ENCODE measurements at places on chromosomes 2 and 18.

DNA sequence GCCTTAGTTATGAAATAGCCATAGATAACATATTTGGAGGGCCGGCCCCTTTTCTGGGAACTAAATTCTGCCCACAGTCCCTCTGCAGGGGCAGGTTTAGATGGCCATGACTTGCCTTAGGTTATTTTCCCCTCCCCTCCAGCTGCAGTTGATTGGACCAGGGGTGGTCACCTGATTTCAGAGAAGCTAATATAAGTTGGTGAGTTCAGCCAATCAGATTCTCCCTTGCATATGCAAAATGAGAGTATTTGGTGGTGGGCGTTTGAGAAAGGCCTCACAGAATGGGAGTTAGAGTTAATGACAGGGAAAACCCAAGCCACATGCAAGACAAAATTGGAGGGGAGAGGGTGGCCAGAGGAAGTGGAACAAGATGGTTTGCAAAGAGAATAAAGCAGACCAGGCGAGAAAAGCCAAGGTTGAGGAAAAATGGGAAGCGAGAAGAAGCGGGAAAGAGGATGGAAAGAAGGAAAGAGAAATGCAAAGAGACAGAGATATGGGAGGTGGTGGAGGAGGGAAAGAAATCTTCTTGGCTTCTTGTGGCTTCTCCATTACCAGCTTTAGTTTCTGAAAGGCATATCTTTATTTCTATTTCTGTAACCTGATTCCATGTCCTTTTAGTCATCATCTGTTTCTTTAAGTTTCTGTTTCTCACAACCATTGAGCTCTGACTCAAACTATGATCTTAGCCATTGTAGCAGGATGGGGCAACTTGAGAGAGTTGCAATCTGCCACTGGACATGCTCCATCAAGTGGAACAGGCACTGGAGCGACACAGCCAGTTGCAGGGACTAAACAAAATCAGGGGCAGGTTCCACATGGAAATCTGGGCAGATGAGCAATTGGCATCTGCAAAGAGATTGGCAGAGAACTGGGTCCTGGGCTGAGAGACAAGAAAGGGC is 108.1 kb upstream of the SIX3 start:
- peak; percentile 17 for DNase-seq

- DNase-seq, result no peak
Measured at GRCh38 chr2:209872675-209873074, 101.0 kb downstream of the UNC80 start.

GRCh38 chr2:13015532-13016320 is 299.0 kb downstream of the TRIB2 start:
- DNase-seq, result no peak

- no peak for DNase-seq
Measured at GRCh38 chr2:61021228-61021660, 3.2 kb upstream of the PUS10 start.

- DNase-seq, result no peak
Measured at GRCh38 chr18:58753976-58754375, 82.7 kb downstream of the MALT1 start.

DNA sequence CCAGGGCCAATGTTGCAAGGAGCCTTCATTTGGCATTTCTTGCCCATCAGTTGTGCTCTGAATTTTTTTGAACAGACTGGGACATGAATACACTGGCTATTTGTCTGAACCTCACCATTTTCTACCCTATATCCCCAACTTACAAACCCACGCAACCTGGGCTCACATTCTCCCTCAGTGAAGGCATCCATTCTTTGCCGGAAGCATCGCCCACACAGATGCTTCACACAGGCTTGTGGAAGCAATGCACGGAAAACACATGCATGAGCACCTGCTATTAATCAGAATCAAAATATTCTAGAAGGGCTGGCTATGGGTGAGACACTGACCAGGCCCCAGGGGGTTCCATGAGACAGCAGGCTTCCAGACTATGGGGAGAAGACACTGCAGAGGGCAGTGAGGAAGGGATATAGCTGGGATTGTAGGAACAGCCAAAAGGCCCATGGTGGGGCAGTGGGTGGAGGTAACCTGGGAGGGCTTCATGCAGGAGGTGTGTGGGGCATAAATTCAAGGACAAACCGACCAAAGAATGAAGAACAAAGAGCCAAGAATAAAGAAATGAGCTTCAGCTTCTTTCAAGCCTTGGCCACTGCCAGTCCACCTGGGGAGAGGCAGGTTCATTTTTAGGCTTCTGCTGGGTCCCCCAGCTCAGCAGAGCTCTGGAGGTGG is 261.5 kb downstream of the CELF4 start:
- no peak for DNase-seq

DNA sequence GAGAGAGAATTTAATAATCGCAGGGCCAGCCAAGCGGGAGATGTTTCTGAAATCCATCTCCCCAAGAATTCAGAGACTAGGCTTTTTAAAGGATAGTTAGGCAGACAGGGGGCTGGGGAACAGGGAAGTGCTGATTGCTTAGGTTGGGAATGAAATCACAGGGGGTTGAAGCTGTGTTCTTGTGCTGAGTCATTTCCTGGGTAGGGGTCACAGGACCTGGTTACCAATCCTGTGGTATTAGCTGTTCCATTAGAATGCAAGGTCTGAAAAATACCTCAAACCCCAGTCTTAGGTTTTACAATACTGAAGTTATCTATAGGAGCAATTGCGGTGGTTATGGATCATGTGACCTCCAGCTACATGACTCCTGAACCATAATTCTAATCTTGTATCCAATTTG is 4.6 kb downstream of the SP140 start:
- DNase-seq, result no peak

- DNase-seq, result no peak
Measured at GRCh38 chr2:8427211-8427610, 254.6 kb upstream of the ID2 start.

DNA sequence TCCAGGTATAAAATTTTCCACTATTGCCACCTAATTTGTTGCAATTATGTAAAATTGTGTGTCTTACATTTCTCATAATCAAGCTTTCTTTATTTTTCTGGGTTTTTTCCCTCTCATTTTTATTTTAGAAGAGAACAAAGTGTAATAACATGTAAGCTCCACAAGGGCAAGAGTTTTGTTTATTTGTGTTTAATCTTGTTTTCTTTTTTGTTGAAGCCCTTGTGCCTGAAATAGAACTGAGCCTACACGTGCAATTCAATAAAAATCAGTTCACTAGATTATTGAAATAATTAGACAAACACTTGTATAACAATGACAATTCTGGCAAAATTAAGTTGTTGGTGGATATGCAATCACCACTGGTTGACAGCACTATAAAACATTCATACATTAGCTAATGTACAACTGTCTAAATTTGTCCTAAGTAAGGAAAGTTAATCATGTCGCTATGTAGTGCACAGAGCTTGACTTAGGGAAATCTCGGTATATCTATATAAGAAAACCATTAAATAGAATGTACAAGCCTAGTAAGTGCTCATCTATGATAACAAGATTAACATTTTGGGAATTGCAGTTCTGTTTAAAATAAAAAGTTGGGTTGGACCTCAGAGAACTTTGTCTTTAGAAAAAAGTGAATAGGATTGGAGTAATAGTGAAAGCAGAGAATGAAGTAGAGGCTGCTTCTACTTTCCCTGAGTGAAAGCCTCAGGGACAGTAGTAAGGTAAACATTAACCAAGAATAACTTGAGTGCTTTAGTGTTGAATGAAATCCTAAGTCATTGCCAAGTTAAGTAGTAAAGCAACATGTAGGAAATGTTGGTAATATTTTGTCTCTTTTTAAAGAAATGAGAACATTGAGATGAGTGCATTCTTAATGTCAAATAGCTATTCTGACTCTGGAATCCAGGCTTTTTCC is 37.4 kb upstream of the NOL4 start:
- DNase-seq, result no peak

DNA sequence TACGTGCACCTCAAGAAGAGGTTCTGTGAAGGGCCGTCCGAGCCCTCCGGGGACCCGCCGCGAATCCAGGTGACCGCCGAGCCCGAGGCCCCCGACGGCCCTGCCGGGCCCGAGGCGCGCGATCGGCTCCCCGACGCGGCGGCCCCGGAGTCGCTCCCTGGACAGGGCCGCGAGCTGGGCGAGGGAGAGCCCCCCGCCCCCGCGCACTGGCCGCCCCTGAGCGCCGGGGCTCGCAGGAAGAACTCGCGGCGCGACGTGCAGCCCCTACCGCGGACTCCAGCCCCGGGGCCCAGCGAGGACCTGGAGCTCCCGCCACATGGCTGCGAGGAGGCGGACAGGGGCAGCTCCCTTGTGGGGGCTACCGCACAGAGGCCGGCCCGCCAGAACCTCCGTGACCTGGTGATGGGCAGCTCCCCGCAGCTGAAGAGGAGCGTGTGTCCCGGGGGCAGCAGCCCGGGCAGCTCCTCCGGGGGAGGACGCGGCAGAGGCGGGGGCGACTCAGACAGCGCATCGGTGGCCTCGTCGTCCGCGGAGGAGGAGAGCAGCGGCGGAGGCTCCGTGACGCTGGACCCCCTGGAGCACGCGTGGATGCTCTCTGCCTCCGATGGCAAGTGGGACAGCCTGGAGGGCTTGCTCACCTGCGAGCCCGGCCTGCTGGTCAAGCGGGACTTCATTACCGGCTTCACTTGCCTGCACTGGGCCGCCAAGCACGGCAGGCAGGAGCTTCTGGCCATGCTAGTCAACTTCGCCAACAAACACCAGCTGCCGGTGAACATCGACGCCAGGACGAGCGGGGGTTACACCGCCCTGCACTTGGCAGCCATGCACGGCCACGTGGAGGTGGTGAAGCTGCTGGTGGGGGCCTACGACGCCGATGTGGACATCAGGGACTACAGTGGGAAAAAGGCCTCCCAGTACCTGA is 812 bp downstream of the SOWAHC start:
- DNase-seq, result no peak

DNA sequence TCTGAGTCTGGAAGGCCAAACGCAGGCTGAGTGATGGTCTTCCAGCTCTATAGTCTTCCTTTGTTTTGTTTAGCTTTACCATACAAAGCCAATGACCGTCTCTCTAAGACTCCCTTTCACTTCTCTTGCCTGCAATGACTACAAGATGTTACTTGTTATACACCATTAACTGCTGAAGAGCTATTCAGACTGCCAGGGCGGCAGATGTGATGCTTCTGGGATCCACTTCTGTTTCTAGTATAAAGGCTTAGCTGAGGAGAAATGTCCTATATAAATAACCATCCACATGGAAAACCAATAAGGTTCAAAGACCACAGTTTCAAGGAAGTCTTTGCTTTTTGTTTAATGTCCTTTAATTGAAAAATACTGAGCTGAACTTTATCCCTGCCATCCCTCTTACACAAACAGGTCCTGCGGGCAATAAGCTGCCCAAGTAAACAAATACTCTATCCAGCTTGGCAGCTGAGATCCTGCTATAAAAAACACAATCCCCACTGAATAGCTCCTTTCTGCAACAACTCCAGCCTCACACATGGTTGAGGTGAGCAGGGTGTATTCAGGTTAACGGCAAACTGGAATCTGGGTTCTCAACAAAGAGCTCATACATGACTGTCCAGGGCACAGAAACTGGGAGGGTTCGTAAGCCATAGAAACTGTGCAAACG is 124.6 kb downstream of the VIT start:
- peak; percentile 98 for DNase-seq

- no peak for DNase-seq
Measured at GRCh38 chr2:218991674-218992168, 1.5 kb downstream of the CRYBA2 start.

Measured in DMS79 (cell line).